ENCODE measurements at places on chromosomes 4 and X.

DNA sequence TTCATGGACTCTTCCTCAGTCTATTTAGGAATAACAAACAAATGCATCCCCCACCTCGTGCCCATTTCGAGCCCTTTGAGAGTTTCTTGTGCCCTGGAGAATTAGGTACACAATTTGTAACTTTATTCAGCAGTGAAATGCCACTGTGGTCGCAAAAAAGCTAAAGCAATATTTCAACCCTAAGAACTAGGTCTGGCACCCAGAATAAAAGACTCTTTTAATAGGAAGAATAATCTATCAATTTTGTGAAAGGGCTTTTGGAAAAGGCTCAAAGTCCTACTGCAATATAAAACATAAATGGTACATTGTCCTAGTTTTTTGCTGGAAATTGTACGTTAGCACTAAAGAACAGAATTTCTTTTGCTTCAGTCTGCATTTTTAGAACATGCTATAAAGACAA, 304.6 kb upstream of the TENM3 start:
- DNase-seq: no peak

DNA sequence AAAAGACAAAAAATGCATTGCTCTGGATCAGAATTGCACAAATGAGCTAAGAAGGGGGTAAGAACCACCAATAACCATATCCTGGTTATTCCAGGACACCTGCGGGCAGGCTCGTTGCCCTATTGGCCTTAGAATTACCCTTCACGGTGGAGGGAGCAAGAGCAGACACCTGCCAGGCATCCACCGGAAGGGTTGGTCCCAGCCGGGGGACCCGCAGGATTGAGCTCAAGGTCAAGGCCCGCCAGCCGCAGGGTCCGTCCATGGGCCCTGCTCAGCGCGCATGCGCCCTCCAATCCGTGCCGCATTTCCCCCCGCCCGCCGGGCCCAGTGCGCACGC, 575 bp downstream of the SLC25A6 start:
- peak; percentile 92 for DNase-seq

DNA sequence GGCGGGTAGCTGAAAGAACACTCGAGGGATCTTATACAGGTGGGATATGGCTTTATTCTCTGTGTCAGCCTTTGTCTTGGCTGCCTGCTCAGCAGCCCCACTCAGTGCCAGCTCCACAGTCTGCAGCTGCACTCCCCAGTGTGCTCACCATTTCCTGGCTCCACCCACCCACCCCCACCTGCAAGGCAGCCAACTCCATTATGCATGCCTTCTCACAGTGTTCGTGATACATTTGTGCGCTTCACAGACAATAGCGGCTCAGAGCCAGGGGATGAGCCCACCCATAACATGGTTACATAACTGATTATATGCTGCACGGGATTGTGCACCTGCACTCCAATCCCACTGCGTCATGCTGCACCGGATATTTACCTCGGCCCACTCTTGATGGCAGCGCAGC, 8.8 kb upstream of the TMEM128 start:
- no peak for DNase-seq

DNA sequence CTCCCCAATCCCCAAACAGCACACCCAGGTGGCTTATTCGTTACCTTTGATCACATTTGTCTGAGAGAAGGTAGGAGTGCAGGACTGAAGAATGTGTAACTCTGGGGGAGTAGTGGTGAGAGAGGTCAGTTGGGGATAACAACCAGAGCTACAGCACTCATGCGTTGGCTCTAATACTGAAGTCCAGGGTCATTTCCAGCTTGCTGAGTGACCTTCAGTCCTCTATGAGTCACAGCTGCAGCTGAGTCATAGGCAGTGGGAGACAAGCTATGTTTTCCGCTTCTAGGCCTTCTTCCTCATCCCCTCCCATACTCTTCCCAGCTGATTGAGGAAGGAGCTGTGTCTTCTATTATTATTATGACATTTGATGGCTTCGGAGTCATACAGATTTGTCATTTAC, 31.6 kb upstream of the CT47C1 start:
- no peak for DNase-seq

- no peak for DNase-seq
Measured at GRCh38 chrX:31547416-31547815, 475.6 kb upstream of the FTHL17 start.

DNA sequence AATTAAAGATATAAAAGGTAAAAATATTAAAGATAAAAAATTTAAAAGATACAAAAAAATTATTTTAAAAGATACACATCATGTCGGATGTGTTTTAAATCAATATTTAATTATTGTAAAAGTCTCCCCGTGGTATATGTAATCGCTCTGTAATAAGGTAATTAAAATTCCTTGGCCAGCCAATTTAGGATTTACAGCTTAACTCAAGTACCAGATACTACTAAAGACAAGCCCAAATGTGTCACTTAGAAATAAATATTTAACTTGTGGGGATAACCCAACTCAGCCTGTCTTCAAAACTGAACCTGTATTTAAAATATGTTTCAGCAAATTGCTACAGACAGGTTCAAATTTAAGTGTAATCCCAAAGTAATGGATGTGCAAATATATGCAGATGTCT, 56.0 kb downstream of the GPR82 start:
- DNase-seq: no peak

DNA sequence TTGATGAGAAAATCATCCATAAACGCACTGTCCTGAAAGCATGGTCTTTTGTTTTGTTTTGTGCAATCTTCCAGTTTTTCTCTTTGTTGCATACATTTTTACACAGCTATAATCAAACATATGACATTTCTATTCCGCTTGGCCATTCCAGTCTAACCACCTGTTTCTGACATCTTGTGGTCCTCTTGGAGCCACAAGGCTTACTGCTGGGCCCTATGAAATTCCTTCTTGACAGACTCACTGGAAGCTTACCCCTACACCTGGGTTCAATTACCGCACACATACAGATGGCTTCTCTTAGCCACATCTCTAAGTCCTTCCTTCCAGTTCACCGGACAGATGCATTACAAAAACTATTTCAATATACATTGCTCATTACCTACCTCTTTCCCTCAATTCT, 72.4 kb downstream of the PAPSS1 start:
- no peak for DNase-seq

DNA sequence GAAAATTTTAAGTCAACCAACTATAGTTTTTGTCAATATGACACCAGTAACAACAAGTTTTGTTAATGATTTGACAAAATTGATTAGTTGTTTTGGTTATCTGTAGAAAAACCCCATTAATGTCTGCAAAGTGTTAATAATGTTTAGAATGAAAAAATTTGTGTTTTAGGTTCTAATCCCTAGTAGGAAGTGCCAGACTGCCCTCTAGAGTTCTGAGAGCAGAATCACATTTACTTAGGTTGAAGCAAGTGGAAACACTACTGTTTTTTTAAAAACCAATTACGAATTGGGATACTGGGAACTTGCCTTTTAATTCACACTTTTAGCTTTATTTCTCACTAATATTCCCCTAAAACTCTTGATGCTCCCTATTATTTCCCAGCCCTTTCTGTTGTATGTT, 101.1 kb upstream of the CYLC1 start:
- no peak for DNase-seq
